ENCODE measurements at places on chromosomes 11 and 22.

- no peak for DNase-seq
Measured at GRCh38 chr22:50535113-50535512, 5.3 kb upstream of the TYMP start.

- DNase-seq = no peak
Measured at GRCh38 chr11:78339483-78339882, 78.1 kb downstream of the GAB2 start.

DNA sequence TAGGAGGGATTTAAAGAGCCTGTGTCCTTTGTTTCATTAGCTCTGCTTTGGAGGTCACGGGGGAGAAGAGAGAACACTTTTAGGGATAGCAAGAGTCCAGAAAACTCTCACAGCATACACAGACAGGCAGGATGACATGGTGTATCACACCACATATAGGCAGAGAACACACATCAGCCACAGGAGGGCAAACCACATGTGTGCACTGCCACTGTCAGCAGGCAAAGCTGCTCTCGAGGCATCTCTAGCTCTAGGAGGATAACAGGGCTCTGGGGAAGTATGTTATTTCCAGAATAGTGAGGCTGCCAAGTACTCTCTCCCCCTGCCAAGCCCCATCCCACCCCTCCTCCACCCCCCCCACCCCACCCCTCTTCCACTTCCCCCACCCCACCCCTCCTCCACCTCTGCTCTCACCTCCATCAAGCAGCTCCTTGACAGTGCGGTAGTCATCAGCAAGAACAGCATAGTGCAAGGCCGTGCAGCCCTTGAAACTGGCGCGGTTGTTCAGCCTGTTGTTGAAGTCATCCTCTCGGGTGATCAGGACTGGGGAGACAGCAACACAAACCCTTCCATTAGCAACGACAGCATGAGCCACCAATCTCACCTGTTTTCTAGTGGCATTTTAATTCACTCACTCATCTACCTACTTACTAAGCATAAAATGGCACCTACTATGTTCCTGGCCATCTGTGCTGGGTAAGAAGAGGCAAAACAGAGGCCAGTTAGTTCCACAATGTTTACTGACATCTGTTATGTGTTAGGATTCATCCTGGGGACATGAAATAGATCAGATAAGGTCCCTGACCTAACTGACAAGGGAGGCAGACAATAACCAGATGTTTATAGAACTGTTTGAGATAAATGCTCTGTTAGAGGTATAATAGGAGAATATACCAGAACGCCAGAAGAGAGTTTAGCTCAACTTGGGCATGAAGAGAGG lies 75.6 kb downstream of the CLPB start:
- DNase-seq = no peak

GRCh38 chr11:8019314-8020243 lies 32.4 kb downstream of the EIF3F start:
- no peak for DNase-seq

GRCh38 chr11:28618416-28618815 lies 510.2 kb downstream of the METTL15 start:
- no peak for DNase-seq

- no peak for DNase-seq
Measured at GRCh38 chr11:87417951-87418350, 380.2 kb downstream of the TMEM135 start.

GRCh38 chr11:116733969-116734508 lies 38.7 kb downstream of the BUD13 start:
- no peak for DNase-seq

DNA sequence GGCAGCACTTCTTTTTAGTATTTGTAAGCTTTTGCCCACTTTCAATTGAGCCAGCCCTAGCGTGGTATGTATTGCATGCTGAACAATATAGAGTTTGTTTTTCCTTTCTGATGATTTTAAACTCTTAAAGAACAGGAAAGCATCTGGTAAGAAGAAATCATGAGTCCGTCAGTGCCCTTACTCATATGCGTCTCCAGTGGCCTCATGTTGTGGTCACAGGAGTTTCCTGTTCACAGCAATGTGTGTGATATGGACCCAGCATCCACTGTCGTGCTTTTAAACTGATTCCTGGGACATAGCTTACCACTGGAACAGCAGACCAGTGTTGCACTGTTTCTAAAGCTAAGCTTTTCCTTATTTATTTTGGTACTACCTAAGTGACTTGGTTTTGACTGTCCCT lies 40.1 kb downstream of the BID start:
- no peak for DNase-seq

DNA sequence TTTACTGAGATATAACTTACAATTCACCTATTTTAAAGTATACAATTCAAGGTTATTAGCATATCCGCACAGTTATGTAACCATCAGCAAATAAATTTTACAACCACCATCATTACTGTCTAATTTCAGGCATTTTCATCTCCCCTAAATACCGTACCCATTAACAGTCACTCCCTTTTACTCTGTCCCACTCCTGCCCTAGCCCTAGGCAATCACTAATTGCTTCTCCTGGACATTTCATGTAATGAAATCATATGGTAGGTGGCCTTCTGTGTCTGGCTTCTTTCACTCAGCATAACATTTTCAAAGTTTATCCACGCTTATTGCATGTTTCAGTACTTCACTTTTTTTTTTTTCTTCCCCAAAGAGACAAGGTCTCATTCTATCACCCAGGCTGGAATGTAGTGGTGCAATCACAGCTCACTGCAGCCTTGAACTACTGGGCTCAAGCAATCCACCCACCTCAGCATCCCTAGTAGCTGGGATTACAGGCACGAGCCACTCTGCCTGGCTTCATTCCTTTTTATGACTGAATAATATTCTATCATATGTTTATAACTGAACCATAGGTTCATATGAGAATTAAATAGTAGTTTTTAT lies 61.4 kb upstream of the CHRM4 start:
- no peak for DNase-seq

DNA sequence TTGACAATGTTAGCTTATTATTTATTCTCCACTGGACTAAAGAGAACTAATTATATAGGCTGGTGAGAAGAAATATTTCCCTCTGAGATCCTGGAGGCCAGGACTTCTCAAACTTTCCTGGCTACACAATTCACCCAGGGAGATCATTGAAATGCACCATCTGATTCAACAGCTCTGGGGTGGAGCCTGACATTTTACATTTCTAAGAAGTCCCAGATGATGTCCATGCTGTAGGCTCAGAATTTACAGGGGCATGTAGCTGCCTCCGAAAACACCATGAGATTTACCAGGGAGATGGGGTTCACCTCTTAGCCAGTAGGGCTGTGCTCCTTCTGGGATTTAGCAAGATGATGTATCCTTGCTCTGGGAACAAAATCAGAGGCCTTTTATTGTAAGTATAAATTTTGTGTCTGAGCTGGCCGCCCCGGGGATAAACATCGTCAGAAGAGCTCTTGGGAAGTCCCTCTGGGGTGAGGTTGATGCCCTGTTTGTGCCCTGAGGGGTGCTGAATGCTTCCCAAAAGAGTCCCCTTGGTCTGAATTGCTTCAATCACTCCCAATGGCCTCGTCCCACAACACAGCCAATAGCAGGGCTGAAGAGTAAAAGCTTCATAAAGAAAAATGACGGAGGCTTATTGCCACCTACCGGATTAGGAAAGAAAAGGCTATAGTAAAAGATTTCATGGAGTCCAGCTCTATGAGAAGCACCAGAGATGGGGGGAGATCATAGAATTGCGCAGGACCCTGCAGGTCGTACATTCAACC lies 33.4 kb upstream of the API5 start:
- DNase-seq = no peak

GRCh38 chr11:60315871-60316270 lies 11.2 kb upstream of the MS4A6E start:
- no peak for DNase-seq

DNA sequence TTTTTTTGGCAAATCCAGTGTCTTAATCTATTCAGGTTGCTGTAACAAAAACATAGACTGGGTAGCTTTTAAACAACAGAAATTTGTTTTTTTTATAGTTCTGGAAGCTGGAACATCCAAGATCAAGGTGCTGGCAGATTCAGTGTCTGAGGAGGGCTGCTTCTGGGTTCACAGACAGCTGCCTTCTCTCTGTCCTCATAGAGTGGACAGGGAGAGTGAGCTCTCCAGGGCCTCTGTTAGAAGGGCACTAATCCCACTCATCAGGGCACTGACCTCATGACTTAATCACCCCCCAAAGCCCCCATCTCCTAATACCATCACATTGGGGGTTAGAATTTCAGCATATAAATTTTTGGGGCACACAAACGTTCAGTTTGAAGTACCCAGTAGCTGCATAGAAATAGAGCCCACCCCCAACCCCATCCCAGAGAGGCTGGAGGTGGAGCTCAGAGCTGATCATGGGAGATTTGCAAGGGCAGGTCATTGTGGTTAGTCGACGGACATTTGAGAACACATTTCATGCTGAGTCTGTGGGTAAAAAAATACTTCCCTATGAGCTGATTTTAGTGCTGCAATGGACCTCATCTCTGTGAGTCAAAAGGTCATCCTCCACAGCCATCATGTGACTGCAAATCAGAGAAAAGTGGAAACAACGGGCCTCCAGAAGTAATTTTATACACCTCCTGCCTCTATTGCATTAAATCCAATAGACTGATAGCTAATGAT lies 203.1 kb upstream of the CADM1 start:
- no peak for DNase-seq

- no peak for DNase-seq
Measured at GRCh38 chr11:96607864-96608558, 218.2 kb downstream of the JRKL start.

DNA sequence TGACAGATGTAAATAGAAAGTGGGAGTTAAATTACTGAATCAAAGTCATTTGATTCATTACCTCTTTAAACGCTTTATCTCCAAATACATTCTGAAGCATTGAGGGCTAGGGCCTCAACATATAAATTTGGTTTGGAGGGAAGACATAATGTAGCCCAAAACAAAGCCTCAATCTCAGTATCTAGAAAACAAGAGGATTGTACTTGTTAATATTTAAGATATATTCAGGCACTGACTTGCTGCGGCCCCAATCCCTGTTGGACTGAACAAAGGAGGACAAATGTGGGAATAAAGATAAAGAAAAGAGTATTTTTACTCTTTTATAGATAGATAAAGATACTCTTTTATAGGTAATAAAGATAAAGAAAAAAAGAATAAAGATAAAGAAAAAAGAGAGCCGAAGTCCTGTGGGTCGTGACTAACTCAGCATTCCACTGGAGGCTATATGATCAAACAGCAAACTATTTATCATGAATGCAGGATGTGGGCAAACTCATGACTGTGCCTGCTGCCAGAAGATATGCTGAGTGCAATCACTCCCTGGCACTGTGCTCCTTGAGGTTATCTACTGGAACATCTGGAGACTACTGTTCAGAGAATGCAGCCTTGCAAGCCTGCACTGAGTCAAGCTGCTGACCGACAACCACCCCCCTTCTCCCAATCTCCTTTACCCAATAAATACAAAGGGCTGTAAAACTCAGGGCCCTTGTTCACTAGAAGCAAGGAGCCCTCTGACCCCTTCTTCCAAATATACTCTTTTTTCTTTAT lies 6.9 kb downstream of the OR10V1 start:
- no peak for DNase-seq

GRCh38 chr11:44377914-44378321 lies 68.0 kb upstream of the ALX4 start:
- no peak for DNase-seq

DNA sequence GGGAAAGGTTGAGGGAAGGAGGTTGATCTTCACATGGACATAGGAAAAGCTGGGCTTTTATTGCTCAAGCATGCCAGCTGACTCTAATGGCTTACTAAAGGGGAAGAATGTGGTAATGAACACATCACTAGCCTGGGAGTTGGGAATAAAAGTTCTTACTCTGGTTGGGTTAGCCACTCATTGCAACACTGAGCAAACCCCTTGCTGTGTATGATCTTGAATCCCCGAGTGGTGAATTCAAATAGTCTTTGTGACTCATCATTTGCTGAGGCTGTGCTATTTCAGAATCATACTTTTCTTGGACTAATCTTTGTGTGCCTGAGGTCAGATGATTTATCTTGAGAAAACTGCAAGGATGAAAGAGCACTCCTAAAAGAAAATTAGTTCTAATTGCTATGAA lies 304.1 kb upstream of the ANO5 start:
- DNase-seq = no peak

- DNase-seq = no peak
Measured at GRCh38 chr11:121757480-121758125, 304.8 kb upstream of the SORL1-AS1 start.

DNA sequence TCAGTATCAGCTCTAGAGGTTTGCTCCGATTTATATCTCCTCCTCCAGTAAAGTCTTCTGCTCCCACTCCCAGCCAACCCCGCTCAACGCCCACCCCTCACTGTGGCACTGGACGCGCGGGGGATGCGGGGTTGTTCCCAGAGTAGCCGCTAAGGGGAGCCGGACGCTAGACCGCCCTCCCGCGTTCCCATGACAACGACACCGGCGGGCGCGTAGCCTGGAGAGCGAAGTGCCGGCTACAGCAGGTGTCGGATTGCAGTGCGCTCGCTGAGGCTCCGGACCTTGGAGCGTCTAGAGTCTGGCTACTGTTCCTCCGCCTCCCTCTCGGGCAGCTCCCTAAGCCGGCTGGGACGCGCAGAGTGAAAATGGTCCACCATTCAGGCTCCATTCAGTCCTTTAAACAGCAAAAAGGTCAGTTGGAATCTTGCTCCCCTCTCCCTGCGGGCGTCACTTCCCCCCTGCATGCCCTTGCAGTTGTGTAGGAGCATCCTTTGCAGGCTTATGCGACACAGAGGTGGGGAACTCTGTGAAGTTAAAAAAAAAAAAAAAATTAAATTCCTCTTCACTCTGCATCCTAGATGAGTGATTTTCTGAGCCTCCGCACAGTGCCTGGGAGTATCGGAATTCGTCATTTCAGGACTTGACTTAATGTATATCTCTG lies at the start of gene ANO3:
Gene ANO3, plus strand, starts transcription at position 220 of the 661 bp plus-strand sequence. Its CDS starts 146 bp downstream, at position 366.
- DNase-seq = peak; percentile 64

DNA sequence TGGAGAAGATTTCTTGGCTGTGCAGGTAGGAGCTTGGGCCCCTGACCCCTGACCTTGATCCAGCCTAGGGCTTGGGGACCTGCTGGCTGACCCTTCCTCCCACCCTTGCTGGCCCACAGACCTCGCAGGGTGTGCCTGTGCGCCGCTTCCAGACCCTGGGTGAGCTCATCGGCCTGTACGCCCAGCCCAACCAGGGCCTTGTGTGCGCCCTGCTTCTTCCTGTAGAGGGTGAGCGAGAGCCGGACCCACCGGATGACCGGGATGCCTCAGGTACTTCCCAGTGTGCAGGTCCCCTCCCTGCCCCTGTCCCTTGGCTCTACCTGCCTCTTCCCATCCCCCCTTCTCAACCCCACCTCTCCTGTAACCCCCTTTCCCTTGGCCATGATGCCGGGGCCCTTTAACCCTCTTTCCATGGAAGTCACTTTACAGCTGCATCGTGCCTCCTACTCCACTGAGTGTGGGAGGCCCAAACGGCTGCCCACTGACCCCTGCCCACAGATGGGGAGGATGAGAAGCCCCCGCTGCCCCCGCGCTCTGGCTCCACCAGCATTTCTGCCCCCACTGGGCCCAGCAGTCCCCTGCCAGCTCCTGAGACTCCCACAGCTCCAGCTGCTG lies 3.8 kb downstream of the INPPL1 start:
- no peak for DNase-seq

DNA sequence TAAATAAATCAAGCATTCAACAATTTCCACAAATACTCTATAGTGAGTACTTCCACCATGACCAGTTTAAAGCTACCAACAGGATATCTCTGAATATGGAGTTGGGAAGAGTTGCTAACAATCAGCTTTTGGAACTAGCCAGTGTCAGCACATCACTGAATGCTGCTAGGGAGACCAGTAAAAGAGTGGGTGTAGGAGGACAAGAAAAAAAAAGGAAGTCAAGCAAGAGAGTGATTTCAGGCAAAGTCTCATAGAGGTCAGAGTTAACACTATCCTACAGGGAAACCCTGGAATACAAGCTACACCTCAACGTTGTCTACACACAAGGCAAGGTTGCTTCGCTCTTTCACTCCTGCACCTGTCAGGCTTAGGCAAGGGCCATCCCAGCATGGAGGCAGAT lies 24.2 kb downstream of the EIF3F start:
- no peak for DNase-seq
